ENCODE measurements at places on chromosomes 6 and 20. TPM values are rescaled to one million over a fixed set of nuclear protein-coding genes. Genes with fewer than 3 reads are reported as not detected.

DNA sequence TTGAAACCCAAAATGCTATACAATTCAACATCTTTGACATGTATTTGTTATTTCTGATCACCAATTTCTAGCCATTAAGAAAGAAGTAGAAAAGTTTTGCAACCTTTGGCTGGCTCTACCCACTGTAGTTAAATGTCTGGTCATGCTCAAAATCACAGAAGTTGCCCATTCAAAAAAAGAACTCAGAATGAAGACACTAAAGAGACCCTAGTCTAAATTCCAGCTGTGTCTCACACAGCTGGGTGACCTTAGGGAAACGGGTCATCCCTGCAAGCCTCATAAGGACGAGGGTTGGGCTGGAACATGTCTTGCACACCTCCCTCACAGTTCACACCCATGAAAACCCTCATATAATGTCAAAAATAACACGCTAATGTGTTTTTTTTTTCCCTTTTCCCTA, 10.3 kb downstream of the FOXQ1 start:
- no peak for DNase-seq

DNA sequence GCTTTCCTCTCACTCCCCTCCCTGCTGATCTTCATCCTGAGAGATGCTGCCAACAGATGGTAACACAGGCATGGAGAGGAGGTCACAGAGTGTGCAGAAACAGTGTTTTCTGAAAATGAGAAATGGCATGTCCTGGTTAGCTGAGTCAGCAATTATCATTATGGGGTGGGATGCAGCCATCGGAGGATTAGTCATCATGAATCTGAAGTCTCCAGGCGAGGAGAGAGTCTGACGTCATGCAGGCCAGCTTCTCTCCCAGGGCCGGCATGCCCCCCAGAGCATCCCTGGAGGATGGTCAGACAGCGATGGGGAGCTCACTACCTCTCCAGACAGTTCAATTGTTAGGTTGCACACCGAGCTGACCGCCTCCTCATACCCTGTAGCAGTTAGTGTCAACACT, 4.7 kb upstream of the GTSF1L start:
- DNase-seq: peak; percentile 76

DNA sequence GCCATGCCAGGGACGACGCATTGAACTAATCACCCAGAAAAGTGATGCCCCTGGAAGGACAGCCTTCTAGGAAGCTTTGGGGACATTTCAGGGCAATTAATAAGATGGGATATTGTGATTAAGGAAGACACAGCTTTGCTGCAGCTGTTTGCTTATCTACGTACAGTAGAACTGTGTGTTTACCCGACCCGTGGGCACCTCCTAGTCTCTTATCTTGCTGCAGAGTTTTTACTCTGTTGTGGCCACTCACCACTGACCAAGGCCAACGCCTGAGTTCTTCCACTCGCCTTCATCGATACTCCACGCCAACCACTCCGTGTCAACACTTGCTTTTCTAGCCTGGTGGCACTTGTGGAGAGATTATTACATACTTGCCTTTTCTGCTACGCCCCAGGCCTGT, 105.9 kb upstream of the MLN start:
- no peak for DNase-seq

GRCh38 chr6:28239636-28240035, 12.4 kb downstream of the ZKSCAN4 start:
- DNase-seq: no peak

- DNase-seq: no peak
These were observed 18.1 kb upstream of the SAMHD1 start for GRCh38 chr20:36969478-36970186.

Gene SLC26A8
- total RNA-seq: not detected

Gene ATP9A
- total RNA-seq: 13.5 TPM

Gene OR2H1
- not detected for total RNA-seq

DNA sequence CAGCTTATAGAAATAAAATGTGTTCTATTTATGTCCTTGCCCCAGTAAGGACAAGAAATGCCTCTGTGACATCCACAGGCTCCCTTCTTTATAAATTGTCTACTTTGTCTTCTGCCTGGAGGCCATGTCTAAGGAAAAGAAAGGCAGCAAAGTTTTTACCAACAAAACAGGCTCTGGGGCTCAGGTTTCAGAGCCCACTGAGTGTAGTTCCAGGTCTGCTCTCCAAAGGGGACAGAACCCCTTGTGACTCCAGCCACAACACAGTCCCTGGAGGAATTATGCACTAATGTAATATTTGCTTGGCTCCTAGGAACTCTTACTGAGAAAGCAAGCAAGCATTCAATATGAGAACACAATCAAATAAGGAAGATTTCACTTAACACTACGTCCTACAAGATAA, 80.1 kb downstream of the PAK5 start:
- no peak for DNase-seq

Gene PLEKHG1
- total RNA-seq: 8.9 TPM

- DNase-seq: no peak
These were observed 148.6 kb upstream of the MLIP start for GRCh38 chr6:53962646-53963045.

Gene C6orf163
- total RNA-seq: 1.6 TPM

Data from astrocyte (in vitro differentiated cells and primary cell).